ENCODE measurements at places on chromosomes 5 and 9.

DNA sequence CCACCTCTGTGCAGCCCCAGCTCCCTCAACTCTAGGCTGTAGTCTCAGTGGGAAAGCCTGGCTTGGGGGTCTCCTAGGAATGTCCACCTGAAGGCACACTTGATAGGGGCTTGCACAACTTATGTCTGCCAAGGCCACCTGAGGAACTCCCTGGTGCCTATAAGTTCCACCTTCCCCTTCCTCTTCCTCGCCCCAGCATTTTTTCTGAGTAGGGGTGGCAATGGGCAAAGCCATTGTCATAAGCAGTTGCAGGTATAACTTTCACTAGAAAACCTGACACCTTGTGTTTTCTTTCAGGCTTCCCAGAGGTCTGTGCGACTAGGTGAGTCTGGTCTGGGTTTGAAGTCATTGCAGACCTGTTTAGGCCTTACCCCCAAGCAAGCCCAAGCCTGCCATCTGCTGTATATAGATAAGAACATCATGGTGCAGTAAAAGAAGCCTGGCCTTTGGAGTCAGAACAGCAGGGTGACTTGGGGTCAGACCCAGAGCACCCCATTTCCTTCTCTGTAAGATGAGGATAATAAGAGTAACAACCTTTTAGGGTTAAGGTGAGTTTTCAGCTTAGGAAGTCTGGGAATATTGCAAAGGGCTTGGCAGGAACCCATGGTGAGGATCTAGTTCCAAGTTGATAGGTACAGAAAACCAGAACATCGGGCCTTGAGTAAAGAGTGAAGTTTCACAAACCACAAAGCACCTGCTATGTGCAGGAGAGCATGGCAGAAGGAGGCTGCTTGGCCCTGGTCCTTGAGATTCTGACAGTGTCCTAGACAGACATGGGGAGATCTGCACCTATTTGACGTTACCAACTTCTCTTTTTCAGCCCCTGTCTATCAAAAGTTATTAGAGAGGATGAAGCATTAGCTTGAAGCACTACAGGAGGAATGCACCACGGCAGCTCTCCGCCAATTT lies 33.8 kb downstream of the TGFBI start:
- DNase-seq: peak; percentile 57

GRCh38 chr5:122788996-122789395 lies 14.1 kb downstream of the SNX2 start:
- DNase-seq: no peak

DNA sequence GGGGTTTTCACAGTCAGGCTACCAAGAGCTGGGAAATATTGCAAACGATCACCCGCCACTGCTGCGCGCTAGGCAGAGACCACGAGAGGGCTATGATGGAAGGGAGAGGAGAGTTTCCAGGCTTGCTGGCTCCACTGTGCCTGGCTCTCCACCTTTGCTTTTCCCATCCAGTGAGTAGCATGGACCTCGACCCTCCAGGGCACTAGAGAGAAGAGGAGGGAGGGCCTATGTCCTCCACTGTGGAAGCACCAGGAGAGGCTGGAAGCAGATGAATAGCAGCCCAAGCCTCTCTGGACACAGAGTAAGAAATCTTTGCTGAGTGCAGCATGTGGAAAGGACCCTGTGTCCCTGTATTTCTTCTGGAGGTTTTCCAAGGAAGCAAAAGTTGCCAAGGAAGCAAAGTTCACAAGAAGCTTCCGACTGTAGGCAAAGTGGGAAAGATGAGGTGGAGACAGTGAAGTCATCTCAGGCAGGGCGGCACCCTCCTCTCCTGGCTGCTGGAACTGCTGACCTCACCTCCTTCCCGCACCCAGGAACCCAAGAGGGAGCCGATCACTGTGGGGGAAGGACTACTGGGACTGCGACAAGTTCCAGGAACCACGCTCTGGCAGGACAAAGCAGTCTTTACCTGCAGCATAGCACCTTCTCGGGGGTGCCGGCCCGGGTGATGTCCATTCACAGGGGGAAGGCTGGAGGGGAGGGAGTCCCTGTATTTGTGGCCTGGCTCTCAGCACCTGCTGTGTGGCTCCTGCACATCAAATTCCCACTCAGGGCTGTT lies 79.6 kb downstream of the CSNK1A1 start:
- no peak for DNase-seq

- DNase-seq: peak; percentile 10
Observed at GRCh38 chr5:35246411-35246810, 16.1 kb upstream of the PRLR start.

- no peak for DNase-seq
Observed at GRCh38 chr5:8192840-8193239, 323.9 kb downstream of the MTRR start.

DNA sequence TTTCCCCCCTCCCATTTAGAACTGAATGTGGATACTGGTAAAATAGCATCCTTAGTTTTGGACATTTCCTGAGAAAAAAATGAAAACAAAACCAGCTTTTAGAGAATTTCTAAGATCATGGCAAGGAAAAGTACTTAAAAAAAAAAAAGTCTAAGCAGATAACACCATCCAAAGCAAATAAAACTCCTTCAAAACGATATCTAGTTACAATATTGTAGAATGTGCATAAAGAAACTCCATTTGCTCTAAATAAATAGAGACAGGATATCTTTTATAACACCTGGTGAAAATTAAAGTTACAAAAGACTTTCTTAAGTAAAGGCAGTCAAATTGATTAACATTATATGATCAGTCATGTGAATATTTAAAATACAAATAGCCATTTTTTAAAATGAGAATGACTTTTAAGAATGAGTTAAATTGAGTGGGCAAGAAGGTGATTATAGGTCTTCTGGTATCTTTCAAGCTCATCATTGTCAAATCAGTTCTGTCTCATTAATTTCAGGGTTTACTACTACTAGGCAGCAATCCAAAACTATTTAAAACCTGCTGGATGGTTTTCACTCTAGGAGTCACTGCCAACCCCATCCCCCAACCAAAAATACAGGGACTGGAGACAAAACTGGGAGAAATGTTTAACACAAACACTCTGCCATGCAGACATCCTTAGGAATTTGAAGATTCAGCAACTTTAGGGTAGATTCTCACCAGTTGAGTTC lies 382.6 kb downstream of the ADGRV1 start:
- DNase-seq: no peak

DNA sequence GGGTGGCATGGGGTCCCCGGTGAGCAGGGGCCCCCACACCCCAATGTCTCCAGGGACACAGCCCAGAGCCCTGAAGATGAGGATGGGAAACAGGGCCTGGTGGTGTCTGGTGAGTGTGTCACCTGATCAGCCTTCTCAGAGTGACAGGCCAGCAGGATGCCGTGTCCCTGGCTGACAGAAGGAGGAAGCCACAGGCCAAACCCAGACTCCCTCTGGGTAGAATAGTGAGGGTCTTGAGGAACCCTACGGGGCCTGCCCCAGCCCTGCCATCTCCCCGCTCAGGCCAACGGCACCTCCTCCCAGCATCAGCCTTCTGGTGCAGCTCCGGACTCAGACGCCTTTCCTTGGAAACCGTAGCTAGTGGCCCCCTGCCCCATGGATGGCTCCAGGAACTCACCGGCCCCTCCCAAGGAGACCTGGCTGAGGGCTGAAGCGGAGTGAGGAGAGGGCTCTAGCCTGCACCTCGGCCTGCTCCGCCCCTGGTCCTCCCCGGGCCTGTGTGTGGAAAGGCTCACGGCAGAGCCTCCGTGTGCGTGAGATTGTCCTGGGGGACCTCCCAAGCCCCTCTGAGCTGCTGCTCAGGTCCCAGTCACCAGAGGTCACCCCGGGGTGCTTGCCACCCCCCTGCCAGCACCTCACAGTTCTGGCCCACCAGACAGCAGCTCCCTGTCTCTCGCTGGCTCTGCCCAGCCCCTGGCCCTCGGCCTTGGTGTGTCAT lies 6.0 kb downstream of the RALGDS start:
- DNase-seq: no peak

- no peak for DNase-seq
Observed at GRCh38 chr5:159147976-159148375, 48.3 kb upstream of the EBF1 start.

DNA sequence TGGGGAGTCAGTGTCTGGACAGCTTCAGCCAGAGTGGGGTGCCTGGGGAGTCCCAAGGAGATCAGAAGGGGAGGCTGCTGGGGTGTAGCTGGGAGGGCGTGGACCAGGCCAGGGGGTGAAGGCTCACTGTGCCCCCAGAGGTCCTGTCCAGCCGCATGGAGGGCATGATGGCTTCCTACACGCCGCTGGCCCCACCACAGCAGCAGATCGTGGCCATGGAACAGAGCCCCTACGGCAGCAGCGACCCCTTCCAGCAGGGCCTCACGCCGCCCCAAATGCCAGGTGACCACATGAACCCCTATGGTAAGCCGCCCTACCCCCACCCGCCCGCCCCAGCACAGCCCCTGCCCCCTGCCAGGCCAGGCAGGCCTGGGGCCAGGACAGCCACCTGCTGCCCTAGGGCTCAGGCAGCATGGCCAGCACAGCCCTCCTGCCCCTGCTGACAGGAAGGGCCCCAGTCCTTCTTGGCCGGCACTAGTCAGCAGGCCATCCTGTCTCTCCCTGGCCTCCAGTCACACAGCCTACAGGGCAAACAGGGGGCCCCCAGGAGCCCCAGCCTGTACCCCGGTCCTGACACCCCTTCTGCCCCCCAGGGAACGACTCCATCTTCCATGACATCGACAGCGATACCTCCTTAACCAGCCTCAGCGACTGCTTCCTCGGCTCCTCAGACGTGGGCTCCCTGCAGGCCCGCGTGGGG lies 82.1 kb downstream of the LMX1B start:
- no peak for DNase-seq

DNA sequence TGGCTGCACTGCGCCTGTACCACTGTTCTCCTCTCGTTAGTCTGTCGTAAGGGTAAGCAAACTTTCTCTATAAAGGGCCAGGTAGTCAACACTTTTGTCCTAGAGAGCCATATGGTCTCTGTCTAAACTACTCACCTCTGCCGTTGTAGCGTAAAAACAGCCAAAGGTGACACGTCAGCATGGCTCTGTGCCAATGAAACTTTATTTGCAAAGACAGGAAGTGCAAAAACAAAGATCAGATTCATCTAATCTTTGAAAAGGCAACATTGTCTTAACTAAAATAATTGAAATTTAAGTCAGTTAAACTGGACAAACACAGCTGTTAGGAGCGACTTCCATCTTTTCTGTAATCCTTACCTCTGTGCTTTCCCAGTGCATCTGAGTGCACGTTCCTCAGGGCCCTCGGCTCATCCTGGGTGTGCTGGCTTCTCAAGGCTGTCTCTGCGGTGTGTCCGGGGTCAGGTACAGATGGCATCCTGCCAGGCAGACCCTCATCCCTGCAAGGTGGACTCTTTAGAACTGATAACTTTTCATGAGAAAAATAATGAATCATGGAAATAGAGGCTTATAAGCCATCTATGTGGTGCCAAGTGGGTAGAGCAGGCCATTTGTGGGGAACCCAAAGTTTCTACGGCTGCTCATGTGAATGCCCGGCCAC lies 35.2 kb upstream of the IRX4 start:
- DNase-seq: no peak
